Activated naive CD4-positive, alpha-beta T cell treated with anti-CD3 and anti-CD28 coated beads, Interleukin-2, amount 10 ng/mL, durations not matched to agents 7 days and 5 days (primary cell): ENCODE measurements at places on chromosomes 2 and 18.

GRCh38 chr2:31372097-31372496 is 42.4 kb downstream of the XDH start:
- no peak for DNase-seq

DNA sequence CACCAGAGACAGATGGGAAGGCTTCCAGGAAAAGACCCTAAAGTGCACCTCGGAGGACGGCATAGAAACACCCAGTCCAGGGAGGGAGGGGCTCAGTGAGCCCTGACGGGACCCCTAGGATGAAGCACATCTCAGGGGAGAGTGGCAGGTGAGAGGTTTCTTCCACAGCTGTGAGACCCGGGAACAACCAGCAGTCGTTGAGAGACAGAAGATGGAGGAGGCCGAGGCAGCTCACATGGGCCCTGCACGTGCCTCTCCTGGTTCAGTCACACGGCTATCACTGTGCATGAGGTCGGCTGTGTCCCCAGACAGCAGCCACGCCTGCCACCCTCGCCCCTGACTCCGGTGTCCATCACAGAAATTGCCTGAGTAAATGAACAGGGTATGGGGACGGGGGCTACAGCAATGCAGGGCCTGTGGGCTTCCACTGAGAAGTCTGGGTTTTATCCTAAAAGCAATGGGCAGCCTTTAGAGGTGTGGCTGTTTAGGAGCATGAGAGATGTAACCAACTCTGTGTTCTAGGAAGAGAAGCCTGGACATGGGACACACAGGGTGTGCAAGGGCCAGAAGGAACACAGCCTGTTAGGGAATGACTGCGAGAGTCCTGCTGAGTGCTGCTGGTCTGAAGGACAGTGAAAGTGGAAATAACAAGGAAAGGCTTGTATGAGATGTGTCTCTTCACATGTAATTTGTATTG is 102.0 kb downstream of the TMEM18 start:
- no peak for DNase-seq

DNA sequence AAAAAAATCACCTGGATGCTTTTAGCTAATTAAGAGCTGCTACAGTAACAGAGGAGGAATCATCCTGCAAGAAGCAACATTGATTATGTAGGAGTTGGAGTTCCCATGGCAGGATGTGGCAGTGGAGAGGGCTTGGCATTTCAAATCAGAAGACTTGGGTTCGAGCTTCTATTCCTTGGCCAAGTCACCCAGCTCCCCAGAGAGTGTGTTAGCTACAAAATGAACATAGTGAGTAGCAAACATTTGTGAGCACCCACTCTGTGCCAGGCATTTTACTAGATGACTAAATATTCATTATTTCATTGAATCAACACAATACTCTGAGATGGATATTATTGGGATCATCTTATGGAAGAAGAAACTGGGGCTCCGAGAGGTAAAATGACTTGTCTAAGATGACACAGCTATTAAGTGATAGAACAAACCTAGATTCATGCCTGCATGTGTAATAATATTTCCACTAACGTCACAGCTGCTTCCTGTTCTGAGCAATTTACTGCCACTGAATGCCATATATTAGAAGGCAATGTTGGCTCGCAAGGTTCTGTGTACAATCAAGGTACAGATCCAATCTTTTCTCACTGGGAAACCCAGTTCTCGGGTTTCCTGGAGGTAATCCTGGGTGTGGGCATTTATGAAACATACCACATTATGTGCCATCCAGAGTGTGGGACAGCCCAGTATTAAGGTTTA is 18.0 kb downstream of the NTSR2 start:
- no peak for DNase-seq

- no peak for DNase-seq
Observed at GRCh38 chr2:183487326-183487725, 363.1 kb downstream of the NUP35 start.

- DNase-seq, result no peak
Observed at GRCh38 chr2:140465301-140465700, 1665.5 kb downstream of the LRP1B start.
